Stimulated activated CD4-positive, alpha-beta T cell treated with anti-CD3 and anti-CD28 coated beads, Interleukin-15, amount 100 ng/mL, for 1 hour (primary cell): ENCODE measurements at places on chromosomes 5 and 9.

GRCh38 chr5:102582696-102583095 is 83.9 kb upstream of the SLCO6A1 start:
- DNase-seq: no peak

DNA sequence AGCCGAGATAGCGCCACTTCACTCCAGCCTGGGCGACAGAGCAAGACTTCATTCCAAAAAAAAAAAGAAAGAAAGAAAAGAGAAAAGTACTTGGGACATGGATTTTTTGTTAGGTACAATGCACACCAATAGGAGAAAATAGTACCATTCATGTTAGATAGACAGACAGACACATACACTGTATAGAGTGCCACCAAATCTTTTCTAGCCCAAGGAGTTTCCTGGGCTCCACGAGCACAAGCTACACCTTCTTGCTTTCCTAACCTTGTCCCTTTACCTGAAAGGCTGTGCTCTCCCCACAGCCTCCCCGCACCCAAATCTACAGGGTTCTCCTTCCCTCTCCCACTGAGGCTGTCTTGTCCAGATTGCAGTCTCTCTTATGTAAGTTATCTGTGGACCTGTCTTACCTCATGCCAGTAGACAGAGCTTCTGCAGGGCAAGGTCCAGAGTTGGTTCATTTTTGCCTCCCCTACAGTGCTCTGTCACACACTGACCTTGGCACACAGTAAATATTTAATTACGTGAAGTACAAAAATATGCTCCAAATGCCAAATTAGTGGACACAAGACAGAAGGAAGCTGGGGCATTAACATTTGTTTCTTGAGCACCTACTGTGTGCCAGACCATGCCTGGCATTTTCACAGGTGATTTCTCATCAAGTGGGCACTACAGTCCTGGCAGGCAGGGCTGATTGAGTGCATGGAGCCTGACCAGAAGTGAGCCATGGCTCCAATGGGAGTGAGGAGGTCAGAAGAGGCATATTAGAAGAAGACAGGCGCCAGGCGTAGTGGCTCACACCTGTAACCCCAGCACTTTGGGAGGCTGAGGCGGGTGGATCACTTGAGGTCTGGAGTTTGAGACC is 5.9 kb downstream of the ALAD start:
- DNase-seq: no peak

GRCh38 chr5:10654566-10654965 is 90.7 kb downstream of the ANKRD33B start:
- DNase-seq: no peak

GRCh38 chr5:10832421-10832820 is 71.4 kb upstream of the DAP start:
- DNase-seq: no peak

DNA sequence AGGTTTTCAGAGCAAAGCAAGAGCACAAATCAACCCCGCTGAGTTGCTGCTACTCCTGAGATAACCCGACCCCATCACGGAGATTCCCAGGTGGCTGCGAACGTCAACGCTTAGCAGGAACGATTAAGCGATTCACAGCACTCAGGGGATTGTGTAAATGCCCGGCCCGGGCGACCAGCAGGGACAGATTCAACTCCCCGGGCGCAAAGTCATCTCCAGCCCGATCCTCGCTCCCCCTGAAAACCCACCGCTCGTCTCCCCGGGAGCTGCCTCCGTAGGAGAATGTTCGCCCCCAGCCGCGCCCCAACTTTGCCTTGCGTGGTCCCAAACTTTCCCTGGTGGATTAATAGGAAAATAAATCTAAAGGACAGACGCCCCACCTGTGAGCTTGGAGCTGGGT is 685 bp downstream of the SLC24A2 start:
- DNase-seq: no peak

DNA sequence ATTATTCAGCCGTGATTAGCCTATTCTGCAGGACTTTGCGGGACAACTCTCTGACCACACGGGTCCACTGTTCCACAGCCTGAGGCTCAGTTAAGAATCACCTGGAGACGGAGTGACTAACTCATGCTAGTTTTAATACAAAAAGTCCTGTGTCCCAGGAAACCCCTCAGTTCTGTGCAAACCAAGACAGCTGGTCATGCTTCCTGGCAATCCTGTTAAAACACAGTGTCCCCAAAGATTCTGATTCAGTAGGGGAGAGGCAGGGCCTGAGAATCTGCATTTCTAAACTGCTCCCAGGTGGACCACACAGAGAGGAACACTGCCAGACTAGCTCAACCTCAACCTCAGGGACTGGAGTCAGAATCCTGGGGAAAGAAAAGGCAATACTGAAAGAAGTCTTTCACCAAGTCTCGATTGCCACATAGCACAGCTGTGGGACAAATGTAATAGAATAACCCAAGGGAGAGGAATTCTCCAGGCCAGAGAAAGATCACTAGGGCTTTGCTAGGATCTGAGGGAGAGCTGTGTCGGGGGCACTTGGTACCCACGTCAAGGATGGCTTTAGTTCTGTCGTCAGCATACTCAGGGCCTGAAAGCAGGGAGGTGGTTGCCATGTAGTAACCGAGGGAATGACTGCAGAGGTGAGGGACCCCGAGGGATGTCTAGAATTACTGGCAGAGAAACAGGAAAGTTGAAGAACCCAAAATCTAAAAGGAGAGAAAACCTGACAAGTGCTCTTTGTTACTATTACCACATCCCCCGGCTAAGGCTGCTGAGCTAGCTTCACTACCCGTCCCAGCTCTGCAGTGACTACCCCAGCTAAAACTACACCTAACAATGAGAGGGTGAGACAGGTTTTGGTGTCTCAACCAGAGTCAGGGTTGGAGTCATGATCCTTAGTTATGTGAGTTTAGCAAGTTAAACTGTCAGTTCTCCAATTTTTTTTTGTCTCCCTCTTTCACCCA is 8.6 kb downstream of the SUSD1 start:
- DNase-seq: no peak
